ENCODE measurements at places on chromosomes 3 and 15.

DNA sequence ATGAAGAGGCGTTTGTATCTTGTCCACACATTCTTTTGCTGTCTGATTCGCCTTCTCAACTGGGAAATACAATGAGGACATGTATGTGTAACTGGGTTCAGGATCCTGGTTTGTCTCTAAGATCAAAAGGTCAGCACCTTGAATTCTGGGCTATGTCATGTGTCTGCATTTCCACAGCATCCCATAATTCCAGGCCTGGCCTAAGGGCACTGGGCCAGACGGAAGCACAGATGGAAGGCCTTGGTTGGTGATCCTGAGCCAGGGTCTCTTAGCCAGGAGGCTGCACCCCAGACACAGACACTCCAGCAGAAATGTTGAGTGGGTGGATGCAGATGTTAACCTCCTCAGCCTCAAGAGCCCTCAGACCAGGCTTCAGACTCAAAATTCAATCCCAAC is 23.7 kb upstream of the HERC1 start:
- DNase-seq: no peak

DNA sequence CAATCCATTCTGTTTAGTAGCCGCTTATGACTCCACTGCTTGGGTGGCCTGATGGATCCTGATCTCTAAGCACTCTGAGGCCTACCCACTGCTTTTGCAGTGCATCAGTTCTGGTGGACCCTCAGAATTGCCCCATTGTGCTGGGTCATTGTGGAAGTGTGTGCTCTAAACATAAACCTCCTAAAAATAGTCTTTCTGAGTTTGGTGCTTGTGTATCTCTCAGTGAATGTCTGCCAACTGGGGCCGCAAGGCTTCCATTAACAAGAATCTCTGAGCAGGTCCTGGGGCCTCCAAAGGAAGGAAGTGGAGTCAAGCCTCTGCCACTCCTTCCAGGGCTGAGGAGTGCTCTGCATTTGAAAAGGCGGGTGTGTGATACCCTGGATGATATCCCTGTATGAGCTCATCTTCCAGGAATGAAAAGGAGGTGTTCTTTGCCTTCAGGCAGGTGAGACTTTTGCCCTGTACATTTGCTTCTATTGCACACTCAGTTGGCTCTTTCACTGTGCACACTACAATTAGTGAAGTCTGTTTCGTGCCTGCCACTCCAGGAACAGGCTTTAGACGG is 80.0 kb upstream of the CACNA2D3 start:
- no peak for DNase-seq

DNA sequence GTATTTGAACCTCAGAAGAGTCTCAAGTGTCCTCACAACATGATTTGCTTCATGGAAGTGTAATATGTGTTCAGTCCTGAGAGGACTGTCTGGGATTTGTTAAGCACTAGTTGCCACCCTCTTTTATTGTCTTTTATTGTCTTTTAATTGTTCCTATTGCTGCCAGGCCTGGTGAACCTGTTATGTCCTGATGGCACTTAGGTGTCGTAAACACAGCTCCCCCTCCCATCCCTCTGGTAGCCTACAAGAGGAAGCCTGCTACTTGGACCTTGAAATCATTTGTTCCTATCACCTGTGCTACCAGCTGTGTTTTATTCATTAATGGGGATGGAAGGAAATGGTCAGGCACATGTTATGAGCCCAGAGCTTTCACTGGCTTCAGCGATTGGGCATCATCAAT is 19.3 kb downstream of the CCNB2 start:
- no peak for DNase-seq

DNA sequence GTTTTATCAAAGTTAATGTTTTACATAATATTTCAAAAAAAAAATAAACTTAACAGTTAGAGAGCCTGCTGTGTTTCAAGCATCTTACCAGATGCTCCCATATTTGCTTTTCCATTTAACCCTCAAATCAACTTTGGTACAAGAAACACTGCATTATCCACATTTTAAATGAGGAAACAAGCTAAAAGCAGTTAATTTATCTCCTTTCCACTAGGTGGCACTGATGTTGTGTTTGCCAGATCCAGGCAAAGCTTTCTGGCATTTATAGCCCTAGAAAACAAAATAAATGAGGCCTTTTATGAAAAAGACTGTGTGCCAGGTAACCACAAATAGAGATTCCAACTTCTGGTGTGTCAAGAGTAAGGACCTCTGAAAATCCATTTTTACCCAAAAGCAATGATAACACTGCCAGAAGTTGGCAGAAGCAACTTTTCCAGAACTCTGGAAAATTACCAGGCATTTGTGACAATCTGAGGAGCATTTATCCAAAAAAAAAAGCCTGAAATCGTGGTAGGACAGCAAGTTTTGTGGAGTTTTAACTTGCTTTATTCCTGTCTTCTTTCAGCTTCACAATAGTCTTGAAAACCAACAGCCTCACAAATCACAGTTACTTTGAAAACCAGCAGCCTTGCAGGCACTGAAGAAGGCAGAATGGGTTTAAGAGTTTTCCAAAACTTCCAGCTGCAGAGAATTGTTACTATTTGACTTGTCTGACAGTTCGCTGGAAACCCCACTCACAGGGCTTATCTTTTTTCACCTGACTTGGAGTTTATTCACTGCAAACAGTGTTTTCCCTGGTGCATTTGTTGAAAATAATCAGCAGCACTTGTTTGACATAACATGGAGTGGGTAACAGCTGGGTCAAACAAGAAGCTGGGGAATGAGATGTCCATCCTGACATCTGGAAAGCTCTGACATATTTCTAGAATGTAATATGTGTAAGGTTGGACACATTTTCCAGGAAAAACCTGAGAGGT is 9.2 kb downstream of the FAM162A start:
- no peak for DNase-seq

- no peak for DNase-seq
Measured at GRCh38 chr3:120177707-120178306, 83.6 kb upstream of the GSK3B start.

- no peak for DNase-seq
Measured at GRCh38 chr3:4824926-4825325, 154.3 kb upstream of the BHLHE40 start.

DNA sequence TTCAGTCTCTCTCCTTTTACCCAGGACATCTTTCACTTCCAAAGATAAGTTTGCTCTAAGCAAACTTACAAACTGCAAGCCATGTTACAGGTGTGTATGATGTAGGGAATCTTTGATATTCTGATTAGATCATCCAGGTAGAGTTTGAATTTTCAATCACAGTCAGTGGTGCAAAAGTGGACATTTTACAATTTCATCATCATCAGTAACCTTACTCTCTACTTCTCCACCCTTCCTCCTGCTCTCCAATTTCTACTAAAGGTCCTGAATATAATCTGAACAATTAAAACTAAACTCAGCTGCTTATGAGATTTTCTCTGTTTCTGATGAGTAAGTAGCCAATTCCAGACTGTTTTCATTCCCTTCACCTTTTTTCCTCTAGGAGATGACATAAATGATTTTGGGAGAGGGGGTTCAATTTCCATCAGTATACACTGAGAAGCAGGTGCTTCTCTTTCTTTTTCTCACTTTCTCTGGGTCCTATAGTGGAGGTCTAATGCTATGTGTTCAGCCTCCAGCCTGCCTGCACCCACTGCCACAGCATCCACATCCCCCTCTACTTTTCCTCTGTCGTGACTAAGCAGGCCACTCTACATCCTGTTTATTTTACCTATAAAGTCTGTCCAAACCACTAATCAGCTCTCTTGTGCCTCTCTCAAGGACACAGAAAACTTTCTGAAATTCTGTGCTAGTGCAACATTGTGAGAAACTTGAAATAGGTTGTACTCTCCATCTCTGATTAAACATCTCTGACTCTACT is 27.6 kb downstream of the SUCNR1 start:
- no peak for DNase-seq

- DNase-seq: no peak
Measured at GRCh38 chr3:161423911-161424522, 52.7 kb upstream of the SPTSSB start.

DNA sequence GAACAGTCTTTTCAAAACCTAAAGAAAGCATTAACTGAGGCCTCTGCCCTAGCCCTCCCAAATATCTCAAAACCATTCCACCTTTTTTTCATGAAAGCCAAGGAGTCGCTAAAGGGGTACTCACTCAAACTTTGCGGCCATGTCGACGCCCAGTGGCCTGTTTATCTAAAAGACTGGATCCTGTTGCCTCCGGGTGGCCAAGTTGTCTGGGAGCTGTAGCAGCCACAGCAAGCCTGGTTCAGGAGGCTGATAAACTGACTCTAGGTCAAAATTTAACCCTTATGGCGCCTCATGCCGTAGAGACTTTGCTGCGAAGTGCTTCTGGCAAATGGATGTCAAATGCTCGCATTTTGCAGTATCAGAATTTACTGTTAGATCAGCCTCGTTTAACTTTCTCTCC is 39.5 kb downstream of the ZBTB11 start:
- DNase-seq: no peak

DNA sequence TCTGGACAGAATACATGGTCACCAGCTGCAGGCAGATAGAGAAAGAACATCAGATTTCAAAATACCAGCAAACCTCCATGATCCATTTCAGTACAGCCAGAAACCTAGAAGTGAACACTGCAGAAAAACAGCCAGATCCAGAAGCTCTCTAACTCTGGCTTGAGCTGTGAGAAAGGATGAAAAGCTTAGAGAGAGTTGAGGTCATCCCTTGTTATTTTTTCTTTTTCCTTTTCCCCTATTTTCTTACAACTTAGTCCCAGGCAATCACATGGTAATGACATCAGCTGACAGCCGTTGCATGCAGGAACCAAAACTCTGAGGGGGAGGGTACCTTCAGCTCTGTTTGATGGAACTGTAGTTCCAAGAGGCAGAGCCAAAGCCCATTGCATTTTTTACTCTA is 113.2 kb downstream of the TCF12 start:
- no peak for DNase-seq

DNA sequence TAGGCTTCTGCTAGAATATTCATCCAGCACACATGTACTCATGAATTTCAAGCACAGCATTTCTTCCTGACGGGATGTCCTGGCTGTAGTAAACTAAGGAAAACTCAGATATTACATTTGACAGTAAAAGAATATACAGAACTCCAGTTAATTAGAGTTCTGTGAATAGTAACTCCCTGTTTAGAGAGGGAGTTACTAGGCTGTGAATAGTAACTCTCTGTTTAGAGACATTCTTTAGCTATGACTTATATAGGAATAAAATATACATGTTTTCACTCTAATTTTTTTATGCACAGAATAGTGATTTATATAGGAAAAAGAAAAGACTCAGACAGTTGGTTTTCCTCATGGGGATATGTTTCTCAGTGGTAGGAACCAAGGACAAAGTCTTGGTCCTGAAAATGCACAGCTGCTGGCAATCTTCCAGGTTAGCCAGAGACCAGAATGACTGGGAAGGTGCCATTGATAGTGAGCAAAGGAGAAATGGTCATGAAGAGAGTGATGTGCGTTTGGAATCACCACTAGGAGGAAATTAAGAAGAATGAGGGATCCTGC is 480.7 kb upstream of the THBS1 start:
- no peak for DNase-seq

- no peak for DNase-seq
Measured at GRCh38 chr15:62482785-62483429, 317.8 kb upstream of the C2CD4B start.

- DNase-seq: no peak
Measured at GRCh38 chr15:61153291-61153690, 75.8 kb downstream of the RORA start.

- no peak for DNase-seq
Measured at GRCh38 chr15:91854639-91854990, 1.1 kb downstream of the SLCO3A1 start.

DNA sequence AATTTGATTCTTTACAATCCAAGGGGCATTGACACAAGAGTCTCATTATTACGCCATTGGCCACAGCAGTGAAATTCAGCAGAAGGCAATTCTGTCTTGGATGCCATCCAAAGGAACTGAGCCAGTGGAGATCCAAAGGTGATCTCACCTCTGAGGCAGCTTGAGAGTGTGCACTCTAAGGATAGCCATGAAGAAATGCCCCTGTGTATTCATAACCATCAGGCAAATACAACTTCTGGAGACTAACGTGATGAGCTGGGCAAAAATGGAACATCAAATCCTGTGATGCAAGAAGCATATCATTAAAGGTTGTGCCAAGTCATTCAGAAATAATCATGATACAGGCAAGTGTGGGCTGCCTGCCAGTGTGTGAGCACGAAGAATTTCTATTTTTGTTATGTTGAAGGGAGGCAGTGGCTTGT is 41.4 kb downstream of the ROBO2 start:
- no peak for DNase-seq

Measured in activated CD8-positive, alpha-beta memory T cell treated with anti-CD3 and anti-CD28 coated beads for 4 hours (primary cell).